ENCODE measurements at places on chromosomes 3 and 15.

GRCh38 chr3:12963922-12964701 lies 109.1 kb downstream of the IQSEC1 start:
- DNase-seq = peak; percentile 20

DNA sequence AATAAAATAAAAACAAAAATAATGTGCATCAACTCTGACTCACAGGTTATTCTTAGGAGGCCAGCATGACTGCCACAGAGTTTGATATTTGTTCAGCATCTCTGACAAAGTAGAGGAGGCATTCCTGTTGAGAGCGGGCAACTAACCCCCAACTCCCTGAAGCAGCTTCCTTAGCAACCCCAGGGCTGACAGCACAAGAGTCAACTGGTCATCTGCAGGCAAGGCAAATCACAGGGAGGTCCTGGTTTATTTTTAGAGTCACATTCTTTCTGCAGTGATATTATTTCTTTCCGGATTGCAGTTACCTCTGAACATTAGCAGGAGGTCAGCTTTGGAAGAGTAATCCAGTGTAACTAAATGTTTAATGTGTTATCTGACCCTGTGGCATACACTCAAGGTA lies 273.0 kb downstream of the PLCL2 start:
- peak; percentile 70 for DNase-seq

DNA sequence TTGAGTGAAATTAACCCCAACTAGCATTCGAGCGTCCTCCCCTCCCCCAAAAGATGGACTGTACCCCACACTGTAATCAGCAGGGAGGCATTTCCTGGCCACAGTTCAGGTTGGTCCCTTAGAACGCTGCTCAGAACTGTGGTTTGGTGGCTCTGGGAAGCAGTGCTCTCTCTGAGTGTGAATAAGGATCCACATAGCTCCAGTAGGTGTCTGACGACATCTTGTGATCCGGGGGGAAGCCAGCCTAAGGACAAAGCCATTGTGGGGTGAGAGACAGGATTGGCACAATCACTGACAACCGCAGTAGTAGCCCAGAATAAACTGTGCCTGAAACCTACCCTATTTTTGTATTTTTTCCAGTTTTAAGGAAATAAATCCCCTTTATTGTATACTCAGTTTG lies 125.3 kb downstream of the IGF1R start:
- no peak for DNase-seq

- DNase-seq = no peak
Observed at GRCh38 chr15:53454843-53455721, 304.4 kb downstream of the WDR72 start.

- DNase-seq = peak; percentile 72
Observed at GRCh38 chr3:141955175-141955574, 78.7 kb downstream of the ATP1B3 start.

DNA sequence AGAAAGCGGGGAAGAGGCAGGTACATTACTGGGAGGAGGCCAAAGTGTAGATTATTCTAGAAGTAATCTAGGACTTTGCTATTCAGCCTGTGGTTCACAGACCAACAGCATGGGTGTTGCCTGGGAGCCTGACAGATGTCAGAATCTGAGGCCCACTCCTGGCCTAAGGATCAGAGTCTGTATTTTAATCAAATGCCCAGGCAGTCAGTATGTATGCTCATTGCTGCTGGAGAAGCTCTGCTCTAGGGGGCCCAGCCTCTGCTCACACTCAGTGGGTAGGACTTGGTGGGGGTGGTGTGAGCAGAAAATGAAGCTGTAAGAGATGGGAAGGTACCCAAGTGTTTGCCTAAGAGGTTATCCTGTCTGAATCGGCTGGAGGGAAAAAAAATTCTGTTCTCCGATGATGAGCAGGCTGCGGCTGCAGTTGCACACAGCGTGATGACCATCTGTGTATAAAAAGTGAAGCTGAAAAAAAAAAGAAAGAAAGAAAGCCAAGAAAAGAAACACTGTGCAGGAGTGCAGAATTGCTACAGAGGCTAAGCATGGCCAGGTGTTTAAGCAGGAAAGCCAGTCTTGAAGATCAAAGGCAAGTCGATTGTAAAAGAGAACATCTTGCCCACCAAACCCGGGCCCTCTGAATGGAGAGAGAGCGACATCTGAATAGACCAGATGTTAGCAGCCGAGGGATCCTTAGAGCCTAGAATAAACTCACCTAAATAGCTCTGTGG lies 65.2 kb downstream of the EIF4E3 start:
- peak; percentile 25 for DNase-seq

DNA sequence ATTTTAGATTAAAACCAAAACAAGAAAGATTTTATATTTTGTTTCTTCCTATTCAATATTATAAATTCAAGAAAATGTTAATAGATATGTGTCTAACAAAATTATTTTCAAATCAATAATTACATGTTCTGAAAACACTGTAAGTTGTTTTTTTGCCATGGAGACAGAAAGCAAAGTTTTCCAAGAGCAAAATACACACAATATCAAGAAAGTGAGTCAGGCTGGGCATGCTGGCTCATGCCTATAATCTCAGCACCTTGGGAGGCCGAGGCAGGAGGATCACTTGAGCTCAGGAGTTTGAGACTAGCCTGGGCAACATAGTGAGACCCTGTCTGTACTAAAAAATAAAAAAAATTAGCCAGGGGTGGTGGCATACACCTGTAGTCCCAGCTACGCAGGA lies 71.7 kb downstream of the TTC23 start:
- DNase-seq = no peak

GRCh38 chr3:41424543-41425300 lies 225.4 kb downstream of the CTNNB1 start:
- DNase-seq = no peak

DNA sequence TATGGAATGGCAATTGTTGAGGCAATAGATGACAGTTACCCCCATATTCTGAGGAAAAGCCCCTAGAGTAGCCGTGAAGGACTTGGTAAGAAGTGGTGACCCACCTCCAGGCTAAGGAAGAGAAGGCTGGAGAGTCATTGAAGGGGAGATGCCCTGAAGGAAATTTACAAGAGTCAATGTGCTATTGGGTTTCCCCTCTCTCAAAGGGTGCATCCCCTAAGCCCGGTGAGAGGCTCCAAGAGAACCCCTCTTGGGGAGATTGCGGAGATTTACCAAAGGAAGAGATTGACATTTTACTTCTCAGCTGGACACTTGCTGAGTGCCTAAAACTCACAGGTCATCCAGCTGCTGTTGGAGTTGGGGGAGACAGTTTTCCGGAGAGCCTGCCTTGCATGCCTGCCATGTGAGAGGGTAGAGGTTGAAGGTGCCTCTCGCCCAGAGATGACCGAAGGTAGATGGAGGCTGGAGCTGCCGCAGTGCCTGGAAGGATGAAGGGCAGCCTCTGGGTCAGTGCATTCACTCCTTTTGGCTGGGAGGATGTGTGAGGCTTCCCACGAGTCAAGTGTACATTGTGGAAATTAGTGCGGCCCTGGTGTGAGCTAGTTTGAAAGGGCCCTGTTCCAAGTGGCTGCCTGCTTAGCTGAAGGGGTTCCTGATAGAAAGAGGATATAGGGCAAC lies 30.7 kb downstream of the MESD start:
- DNase-seq = no peak

DNA sequence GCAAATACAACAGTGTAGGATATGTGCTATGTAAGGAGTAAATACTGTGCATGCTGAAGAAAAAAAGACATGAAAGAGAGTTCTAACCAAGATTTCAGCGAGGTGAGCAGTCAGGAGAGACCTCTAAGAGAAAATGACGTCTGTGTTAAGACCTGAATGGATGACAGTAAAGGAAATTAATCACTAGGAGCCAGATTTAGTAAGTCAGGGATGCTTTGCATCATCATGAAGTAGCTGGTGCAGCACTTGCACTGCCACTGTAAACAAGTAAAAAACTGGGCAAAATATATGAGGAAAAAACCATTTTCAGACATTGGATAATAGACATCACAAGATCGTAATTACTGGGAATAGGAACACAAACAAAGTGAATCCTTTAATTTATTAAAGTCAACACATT lies 32.6 kb downstream of the RTP4 start:
- DNase-seq = no peak

DNA sequence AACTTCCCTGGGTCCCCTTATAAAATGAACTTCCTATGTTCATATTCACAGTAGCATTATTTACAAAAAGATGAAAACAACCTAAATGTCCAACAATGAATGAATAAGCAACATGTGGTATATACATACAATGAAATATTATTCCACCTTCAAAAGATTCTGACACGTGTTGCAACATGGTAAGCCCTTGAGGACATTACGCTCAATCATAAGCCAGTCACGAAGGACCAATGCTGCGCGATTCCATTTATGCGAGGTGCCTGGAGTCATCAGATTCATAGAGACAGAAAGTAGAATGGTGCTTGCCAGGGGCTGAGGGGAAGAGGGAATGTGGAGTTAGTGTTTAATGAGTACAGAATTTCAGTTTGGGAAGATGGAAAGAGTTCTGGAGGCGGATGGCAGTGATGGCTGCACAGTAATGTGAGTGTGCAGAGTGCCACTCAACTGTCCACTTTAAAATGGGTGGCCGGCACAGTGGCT lies 88.8 kb upstream of the ALDH1A3 start:
- no peak for DNase-seq

DNA sequence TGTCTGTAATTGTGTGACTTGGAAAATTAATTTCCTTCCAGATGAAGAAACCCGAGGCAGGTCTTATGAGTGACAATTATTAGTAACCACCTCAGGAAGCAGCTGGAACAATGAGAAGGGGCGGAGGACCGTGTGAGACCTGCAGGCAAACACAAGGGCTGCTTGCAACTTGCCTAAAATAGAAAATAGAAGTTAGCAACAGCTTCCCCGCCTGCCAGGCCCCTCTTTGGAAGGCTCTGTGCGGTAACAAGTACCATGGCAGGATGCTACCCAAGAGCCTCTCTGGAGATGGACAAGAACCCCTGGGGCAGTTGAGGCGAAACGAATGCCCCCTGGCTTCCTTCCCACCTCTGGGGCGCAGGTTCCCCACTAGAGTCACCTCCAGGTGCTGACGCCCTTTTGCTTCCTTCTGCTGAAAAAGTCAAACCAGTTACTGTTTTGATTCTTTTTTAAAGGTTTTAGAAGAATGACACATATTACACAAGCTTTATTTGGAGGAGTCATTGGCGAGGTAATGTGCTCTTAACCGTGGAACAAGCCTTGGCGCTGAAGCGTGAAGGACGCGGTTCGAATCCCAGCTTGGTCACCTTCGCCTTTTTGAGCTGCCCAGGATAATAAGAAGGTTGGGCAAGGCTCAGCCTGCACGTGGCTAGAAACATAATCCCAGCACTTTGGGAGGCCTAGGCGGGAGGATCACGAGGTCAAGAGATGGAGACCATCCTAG lies 47.0 kb upstream of the SYNM start:
- no peak for DNase-seq

- peak; percentile 49 for DNase-seq
Observed at GRCh38 chr3:172332256-172333041, 115.8 kb downstream of the GHSR start.

DNA sequence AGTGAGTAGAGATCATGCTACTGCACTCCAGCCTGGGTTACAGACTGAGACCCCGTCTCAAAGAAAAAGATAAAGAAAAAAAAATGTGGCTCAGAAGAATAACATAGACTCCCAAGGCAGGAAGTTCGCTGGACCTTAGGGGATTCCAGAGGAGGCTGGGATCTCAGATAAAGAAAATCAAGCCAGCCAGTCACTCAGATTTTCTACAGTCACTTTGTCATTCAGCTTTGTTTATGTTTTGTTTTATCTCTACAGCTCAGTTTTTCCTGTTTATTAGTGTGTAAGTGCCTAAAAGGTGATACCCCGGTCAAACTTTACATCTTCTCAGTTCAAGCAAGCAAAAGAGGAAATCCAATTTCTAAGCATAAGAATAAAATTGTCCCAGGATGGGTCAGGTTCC lies 6.3 kb downstream of the TMEM202 start:
- DNase-seq = no peak

DNA sequence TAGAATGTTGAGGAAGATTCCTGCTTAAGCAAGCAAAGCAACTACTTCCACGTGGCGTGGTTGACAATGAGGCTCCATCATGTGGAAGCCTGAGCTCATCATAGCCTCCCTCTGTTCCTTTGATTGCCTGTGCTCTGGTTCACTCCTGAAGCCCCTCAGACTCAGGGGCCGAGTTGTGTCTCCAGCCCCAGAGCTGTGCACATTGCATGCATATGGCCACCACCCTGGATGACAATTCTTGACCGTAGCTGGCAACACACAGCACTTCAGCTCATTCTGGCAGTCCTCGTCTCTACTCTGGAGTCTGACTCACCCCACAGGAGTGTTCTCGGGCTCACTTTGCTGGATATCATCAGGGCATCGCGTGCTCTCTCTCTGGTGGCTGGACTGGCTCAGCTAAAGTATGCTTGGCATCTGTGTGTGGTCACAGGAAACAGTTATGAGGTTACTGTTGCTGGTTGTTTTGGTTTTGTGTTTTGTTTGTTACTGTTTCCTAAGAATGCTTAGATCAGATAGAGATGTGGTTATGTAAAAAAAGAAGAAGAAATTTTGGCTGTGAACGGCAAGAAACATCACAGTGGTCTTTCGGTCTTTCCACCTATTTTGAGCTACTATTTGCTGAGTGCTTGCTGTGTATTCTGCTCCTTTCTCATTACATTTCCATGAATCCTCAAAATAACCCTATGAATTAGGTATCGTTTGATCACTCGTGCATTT lies 41.6 kb upstream of the MRPS22 start:
- DNase-seq = peak; percentile 98

DNA sequence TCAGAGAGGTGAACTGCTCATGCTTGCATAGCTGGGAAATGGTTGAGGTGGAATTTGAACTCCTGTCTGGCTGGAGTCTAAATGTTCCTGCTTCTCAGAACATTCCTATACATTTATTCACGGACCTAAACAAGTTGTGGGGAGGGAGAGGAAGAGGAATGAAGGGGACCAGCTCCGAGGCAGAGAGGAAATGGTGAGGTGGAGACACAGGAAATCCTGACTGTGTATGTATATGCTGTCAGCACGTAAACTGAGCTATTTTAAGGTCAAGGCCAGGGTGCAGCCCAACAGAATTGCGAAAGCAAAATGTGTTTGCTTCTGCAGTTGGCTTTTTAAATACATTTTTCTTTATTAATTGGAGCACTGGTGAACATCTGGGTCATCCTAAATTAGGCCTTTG lies 74.1 kb upstream of the POMGNT2 start:
- DNase-seq = peak; percentile 83

DNA sequence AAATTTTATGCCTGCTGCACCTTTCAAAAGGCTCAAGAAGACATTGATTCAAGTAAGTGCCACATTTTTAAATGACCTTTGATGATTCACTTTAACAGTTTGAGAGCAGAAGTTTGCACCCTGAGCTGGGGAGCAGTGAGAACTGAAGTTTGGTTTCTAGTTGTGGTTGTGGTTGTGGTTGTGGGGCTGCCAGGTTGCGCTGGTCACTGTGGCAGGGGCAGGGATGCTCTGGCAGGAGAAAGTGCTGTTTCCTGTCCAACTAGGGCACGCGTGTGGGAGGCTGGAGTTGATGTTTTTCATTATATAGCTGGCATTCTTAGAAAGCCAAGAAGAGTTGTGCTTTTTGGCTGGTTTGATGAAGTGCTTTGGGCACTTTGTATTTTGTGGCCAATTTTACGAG lies 339.7 kb upstream of the NR2F2 start:
- DNase-seq = peak; percentile 21

All from astrocyte of the spinal cord (primary cell).